ENCODE measurements at places on chromosomes 5 and 9.
A peak's percentile ranks its signal among the peaks of the same experiment; 100 is the strongest.

DNA sequence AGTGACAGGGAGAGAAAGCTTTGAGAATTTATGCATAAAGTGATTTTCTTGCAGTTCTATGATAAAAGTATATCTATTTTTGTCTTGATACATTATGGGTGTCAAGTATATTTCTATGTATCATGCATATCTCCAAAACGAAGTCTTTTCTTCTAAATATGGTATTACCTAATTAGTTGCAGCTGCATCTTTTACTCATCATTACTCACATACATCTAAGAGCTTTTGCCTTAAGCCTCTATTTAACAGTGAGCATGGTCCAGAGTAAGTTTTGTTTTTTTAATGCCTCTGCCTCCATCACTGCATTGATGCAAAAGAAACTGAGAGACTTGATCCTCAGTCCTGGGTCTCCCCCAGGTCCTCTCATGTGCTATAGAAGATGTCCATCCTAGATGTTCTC lies 40.0 kb upstream of the SMC5 start:
- peak; percentile 78 for DNase-seq

DNA sequence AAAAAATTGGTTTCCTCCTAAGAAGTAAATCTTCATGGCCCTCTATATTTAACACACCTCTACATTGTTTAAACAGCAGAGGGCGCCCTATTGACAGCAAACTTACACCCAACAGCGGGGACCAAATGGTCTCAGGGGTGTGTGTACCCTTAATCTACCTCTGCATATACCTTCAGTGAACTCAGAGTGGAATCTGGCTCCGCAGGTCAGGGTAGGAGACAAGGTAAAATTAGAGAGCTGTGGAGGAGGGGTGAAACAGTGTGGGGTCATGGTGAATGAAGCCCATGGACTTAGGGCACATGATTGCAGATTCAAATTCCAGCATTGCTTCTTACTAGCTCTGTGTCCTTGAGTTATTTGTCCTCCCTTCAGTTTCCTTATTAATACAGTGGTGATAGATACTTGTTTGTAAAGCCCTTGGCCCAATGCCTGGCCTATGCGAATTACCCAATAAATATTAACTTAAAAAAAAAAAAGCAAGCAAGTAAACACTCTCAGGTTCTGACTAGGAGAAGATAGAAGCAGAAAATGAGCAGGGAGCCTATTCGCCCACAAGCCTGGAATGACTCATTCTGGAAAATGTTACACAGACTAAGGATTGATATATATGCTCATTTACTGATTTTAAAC lies 122.9 kb downstream of the CAVIN4 start:
- DNase-seq = peak; percentile 1

GRCh38 chr9:82970359-82970758 lies 92.6 kb downstream of the RASEF start:
- no peak for DNase-seq

- DNase-seq = no peak
Observed at GRCh38 chr9:122033775-122034373, 59.2 kb downstream of the TTLL11 start.

DNA sequence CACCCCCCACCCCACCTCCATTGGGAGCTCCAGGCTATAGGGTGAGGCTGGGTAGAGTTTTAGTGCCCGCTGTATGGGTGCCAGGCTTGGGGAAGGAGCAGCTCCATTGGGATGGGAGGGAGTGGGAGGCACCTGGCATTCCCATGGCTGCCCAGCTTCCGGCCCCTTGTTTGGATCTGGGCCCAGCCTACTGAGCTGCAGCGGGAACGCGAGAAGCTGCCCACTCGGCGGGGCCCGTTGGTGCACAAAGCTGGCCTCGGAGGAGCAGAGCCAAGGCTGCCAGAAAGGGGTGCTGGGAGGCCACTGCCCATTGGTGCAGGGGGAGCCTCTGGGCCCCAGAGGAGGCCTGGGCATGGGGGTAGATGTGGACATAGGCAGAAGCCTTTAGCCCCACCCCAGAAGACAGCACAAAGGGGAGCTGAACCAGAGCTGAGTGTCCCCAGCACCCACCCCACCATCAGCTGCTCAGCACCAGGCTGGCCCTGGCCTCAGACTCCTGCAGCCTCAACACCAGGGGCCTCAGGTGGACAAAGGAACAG lies 4.4 kb downstream of the LCN9 start:
- DNase-seq = no peak

GRCh38 chr5:122385286-122385685 lies 73.2 kb downstream of the SNCAIP start:
- no peak for DNase-seq

DNA sequence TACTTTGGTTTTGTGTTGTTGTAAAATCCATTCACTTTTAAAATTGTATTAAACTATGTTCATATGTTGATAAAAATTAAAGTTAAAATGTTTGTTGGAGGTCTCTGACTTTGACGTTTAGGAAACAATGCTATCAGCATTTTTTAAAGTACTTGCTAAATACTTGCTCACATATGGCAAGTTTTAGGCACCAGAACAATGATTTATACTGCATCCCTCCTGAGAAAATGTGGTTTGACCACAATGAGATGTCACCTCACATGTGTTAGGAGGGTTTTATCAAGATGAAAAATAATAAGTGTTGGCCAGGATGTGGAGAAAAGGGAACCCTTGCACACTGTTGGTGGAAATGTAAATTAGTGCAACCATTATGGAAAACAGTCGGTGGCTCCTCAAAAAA lies 180.8 kb downstream of the HSD17B3 start:
- DNase-seq = no peak

GRCh38 chr9:27394826-27395201 lies 97.9 kb upstream of the EQTN start:
- DNase-seq = no peak

- DNase-seq = peak; percentile 46
Observed at GRCh38 chr5:106489004-106489403, 1181.7 kb downstream of the EFNA5 start.

DNA sequence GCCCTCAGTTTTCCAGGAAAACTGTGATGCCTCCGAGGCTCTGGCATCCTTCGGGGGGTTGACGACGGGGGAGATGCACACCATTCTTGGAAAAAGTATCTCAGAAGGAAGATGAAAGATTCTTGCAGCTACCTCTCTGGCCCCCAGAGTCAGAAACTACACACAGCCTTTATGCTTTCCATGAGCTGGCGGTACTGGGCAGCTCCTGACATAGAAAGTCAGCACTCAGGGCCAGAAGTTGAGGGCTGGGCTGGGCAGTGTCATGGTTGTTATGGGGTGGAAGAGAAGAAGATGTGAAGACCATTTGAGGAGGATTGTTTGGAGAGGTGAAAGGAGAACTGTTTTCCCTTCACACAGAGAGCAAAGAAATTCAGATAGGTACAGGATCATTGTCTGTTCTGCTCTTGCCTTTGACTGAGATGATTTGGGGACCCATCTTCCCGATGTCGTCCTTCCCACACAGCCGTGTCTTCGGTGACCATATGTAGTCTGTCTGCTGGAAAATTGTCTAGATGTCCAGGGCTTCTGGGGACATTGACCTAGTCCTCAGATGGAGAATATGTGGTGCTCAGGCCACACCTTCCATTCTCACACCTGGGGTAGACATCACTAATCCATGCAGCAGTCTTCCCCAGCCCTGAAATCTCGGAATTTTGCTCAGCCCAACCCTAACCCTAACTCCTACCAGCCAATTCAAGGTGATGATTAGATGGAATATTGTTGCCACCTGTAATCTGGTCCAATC lies 237.1 kb downstream of the CACNA1B start:
- no peak for DNase-seq

Data from fibroblast of skin of back (primary cell).